ENCODE measurements at places on chromosomes 1 and 21. TPM values are rescaled to one million over a fixed set of nuclear protein-coding genes. Genes with fewer than 3 reads are reported as not detected.

DNA sequence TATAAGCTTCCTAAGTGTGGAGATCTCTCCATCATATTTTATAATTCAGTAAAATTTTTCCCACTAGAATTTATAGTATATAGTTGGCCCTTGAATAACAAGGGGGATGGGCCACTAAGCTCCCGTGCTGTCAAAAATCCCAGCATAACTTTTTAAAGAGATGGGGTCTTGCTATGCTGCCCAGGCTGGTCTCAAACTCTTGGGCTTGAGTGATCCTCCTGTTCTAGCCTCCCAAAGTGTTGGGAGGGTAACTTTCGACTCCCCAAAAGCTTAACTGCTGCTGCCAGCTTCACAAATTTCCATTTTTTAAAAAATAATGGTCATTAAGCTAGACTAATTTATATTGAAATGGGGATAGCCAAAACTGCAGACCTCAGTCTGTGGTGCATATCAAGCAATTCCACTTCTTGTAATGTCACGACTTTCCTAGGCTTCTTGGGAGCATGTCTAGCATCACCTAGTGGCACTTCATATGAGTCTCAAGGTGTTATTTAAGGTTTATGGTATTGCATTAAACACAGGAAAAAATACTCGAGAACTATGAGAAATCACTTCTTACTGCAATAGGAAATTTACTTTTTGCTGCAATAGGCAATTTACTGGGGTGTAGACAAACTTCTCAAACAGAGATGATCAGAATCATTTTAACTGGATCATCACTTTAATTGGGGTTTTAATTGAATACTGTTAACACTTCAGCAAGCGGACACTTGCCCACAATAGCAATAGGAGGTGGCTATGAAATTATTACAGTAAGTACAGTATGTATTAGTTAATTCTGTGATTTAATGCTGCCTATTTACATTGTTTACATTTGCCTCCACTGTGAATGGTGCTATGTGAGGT, 19.3 kb upstream of the ACTA1 start:
- no peaks in the 10 kb centered on the region for H3K4me1 ChIP-seq
- no peak overlapping the region for H3K27ac ChIP-seq
- DNase-seq: no peak
- no peaks in the 10 kb centered on the region for H3K27me3 ChIP-seq
- no peak overlapping the region for H3K4me3 ChIP-seq

DNA sequence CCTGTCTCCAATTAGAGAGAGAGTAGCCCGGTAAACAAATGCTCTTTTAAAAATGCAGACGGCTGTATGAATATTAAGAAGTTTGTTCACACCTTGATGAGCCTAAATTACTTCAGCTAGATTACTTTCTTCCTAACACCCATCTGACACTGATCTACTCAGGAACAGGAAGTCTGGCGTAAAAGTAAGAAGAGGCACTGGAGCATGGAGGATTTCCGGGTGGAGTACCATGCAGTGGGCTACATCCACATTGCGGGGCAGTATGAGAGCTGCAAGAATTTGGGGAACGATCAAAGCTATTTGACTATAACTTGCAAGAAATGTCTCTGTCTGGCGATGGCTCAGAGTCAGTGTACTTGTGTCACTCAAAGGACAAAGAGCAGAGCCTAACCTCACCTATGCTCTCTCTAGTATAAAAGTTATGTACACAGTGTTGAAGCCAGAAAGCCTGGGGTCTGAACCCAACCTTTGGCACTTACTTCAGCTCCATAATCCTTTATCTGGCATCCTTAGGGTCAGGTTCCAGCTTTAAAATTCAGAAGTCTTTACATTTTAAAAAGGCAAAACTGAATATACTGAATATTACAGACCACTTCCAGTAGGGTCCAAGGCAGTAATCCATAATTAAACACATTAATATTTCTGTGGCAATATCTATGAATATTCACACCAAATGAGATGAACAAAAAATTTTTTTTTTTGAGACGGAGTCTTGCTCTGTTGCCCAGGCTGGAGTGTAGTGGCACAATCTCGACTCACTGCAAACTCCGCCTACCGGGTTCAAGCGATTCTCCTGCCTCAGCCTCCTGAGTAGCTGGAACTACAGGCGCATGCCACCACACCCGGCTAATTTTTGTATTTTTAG, 7.9 kb upstream of the GNPAT start:
- no peak overlapping the region for H3K4me3 ChIP-seq
- H3K36me3 ChIP-seq: no peaks in the 10 kb centered on the region
- no peaks in the 10 kb centered on the region for H3K27me3 ChIP-seq
- no peak for DNase-seq

DNA sequence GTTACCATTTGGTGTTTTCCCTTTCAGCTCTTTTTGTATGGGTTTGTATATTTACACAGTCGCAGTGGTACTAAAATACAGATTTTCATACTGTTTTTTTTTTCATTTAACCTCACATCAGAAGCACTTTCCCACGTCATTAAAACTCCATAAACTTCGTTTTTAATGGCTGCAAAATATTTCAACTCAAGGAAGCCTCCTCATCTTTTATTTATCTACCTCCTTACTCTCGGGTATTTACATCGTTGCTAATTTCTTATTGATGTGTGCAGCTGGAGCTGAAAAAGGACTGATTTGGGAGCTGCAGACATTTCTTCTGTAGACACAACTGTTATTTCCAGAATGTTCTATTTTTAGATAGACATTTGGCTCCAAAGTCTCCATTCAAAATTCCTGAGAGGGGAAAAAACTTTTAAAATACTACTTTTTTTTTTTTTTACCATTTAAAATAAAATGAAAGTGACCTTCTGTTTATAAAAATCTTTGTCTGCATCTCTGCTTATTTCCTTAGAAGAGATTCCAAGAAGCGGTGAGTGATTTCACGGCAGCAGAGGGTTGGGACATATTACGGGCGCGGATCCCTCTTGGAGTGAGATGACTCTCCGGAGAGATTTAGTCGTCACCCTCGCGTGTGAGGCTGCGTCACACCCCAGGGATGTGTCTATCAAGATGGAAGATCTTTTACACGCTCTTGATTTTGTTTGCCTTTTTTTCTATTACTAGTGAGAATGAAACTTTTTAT, 10.1 kb downstream of the RUNX3 start:
- no peaks in the 10 kb centered on the region for H3K4me1 ChIP-seq
- peak; percentile 73 for DNase-seq
- H3K27ac ChIP-seq: no peak overlapping the region
- no peak overlapping the region for H3K4me3 ChIP-seq
- H3K36me3 ChIP-seq: no peaks in the 10 kb centered on the region
- H3K27me3 ChIP-seq: no peaks in the 10 kb centered on the region

NFIA gene
- total RNA-seq: 221 TPM

LYST gene
- 63.3 TPM for total RNA-seq

OPTC gene
- total RNA-seq: not detected

DNA sequence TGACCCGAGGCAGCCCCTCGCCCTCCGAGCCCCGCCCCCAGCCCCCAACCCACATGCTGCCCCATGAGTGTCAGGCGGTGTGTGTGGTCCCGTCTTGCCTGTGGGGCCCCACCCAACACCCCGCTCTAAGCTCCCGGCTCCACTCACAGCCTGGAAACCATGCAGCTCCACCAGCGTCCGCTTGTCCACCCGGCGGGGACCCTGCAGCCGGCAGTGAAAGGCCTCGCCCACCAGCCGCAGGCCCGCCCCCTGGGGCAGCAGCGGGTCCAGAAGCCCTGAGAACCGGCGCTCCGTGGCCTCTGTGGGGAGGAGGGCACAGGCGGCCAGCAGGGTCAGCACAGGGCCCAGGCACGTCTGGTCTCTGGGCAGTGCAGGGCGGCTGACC, 2.7 kb downstream of the C1QTNF12 start:
- H3K27me3 ChIP-seq: no peaks in the 10 kb centered on the region
- no peak for DNase-seq
- H3K27ac ChIP-seq: no peak overlapping the region
- H3K4me1 ChIP-seq: no peaks in the 10 kb centered on the region

DNA sequence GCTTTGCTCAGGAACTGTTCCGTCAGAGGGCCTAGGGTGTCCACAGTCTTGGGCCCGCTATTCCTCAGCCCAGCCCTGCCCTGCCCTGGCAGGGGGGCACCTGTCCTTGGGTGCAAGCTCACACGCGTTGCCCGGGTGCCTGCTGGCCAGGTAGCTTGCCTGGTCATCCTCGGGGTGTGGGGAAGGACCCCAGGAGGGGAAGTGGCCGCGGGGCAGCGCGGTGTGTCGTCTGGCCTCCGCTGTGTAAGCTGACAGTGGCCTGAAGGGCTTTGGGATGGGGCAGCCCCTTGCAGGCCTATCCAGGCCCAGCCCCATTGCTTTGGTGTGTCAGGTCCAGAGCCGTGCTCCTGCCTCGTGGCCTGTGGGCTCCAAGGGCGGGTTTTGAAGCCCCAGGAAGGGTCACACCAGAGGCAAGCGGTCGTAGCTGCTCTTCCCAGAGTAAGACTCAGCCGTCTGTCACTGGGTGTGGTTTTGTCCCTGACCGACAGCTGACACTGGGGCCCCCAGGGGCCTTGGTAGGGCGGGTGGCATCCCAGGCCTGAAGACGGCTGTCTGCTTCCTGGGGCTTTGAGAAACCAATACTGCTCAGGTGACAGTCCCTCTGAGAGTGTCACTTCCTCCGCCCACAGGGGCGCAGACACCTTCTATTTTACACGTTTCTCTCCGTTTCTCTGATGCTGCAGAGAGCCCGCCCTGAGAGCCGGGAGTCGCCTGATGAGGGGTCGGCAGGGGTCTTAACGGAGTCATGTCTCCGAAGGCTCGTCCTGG, 72.1 kb downstream of the SKI start:
- H3K27me3 ChIP-seq: no peaks in the 10 kb centered on the region
- no peaks in the 10 kb centered on the region for H3K36me3 ChIP-seq
- DNase-seq: no peak
- H3K27ac ChIP-seq: no peak overlapping the region
- H3K4me3 ChIP-seq: no peak overlapping the region

PTCH2 gene
- 1.7 TPM for total RNA-seq

GRCh38 chr1:43836267-43836951, 97.2 kb upstream of the ARTN start:
- no peaks in the 10 kb centered on the region for H3K4me1 ChIP-seq
- H3K36me3 ChIP-seq: peaks cover 4% of the 10 kb centered on the region
- no peak overlapping the region for H3K27ac ChIP-seq
- peak; percentile 79 for DNase-seq
- H3K4me3 ChIP-seq: no peak overlapping the region

LCE1F gene
- not detected for total RNA-seq

- no peak for DNase-seq
- H3K4me3 ChIP-seq: no peak overlapping the region
- H3K27ac ChIP-seq: no peak overlapping the region
- H3K4me1 ChIP-seq: no peaks in the 10 kb centered on the region
- no peaks in the 10 kb centered on the region for H3K36me3 ChIP-seq
These were observed 137.7 kb upstream of the SMYD2 start for GRCh38 chr1:214143006-214143992.

DNA sequence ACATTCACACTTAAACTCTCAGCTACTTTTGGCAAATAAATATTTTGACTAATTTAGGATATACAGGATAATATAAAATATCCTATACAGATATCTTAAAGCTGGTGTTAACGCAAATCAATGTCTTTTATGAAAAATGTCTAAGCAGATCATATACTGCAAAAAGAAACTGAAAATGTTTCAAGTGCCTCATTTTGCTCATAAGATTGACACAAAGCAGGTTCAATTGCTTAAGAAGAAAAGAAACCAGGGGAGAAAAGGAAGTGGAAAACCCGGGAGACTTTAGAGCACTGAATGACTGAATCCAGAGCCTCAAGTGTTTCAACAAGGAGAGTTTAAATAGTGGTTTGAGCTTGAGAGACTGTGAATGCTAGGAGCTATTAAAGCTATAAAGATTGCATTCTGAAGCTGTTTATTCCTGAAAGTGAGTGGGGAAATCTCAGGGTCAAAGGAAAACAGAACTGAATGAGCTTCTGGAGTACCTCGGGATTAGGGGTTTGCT, 1943.0 kb downstream of the MRPL39 start:
- H3K4me3 ChIP-seq: no peak overlapping the region
- no peaks in the 10 kb centered on the region for H3K4me1 ChIP-seq
- no peak for DNase-seq
- no peaks in the 10 kb centered on the region for H3K36me3 ChIP-seq

PLEKHA6 gene
- 3.9 TPM for total RNA-seq

TMEM61 gene
- 1.3 TPM for total RNA-seq

SHISA4 gene
- total RNA-seq: 30.6 TPM

GRCh38 chr1:41382480-41383090, 21.4 kb downstream of the FOXO6 start:
- H3K27me3 ChIP-seq: no peaks in the 10 kb centered on the region
- no peaks in the 10 kb centered on the region for H3K36me3 ChIP-seq
- H3K27ac ChIP-seq: peak overlapping the region; percentile 95
- peak overlapping the region; percentile 46 for H3K4me3 ChIP-seq

- H3K4me3 ChIP-seq: no peak overlapping the region
- no peak for DNase-seq
- no peaks in the 10 kb centered on the region for H3K27me3 ChIP-seq
- no peak overlapping the region for H3K27ac ChIP-seq
- no peaks in the 10 kb centered on the region for H3K4me1 ChIP-seq
These were observed 8.2 kb downstream of the DMRTB1 start for GRCh38 chr1:53467391-53467790.

PLCH2 gene
- 0.71 TPM for total RNA-seq

DNA sequence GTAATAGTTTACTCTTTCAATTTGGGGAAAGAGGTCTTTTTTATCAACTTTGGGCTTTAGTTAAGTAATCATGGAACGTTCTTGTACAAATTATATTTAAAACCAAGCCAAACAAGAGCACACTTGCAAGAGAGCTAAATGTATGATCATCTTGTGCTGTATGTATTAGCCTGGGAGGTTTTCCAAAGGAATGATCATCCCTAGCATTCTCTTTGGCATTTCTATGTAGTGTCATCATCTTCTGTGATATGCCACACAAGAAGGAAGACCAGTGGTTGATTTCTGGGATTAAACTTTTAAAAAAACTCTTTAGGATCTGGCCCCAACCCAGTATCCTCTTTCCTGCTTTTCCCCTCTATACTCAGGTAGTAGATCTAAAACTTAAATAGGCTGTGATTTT, 38.4 kb upstream of the KCNQ4 start:
- H3K36me3 ChIP-seq: peaks cover 5% of the 10 kb centered on the region
- no peaks in the 10 kb centered on the region for H3K4me1 ChIP-seq
- no peak overlapping the region for H3K27ac ChIP-seq
- no peaks in the 10 kb centered on the region for H3K27me3 ChIP-seq

OSCP1 gene
- 8.6 TPM for total RNA-seq

DNA sequence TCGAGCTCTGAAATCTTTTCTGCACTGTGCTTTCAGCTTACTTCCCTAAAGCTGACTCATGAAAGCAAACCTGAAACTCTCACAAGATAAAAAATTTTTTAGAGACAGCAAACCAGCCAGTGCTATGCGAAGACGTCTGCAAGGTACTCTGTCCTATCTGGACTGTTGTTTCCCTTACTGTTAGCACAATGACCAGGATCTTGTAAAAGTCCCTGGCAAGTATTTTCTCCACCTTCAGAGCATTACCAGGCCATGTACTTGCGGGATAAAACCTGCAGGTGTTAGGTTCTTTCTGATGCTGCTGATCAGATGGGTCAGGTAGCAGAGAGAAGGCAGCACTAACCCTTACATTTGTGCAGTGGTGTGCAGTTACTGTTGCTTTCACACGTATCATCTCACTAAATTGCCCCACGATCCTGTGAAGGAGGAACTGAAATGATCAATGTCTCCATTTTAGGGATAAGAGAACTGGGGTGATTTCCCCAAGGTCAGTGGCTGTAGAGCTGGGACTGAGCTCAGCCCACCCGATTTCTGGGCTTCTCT, 56.6 kb downstream of the PLXNA2 start:
- H3K4me1 ChIP-seq: no peaks in the 10 kb centered on the region
- no peak overlapping the region for H3K4me3 ChIP-seq
- no peak overlapping the region for H3K27ac ChIP-seq
- H3K27me3 ChIP-seq: no peaks in the 10 kb centered on the region
- H3K36me3 ChIP-seq: peaks cover 4% of the 10 kb centered on the region

EFNA3 gene
- 3.2 TPM for total RNA-seq

WNT4 gene
- total RNA-seq: not detected

- no peaks in the 10 kb centered on the region for H3K4me1 ChIP-seq
- no peak overlapping the region for H3K4me3 ChIP-seq
- H3K27ac ChIP-seq: no peak overlapping the region
- no peak for DNase-seq
These were observed 78.3 kb downstream of the NIBAN1 start for GRCh38 chr1:184896000-184896399.

All from aorta (tissue), 5 donors.